ENCODE measurements at places on chromosomes 5 and 9. TPM values are rescaled to one million over a fixed set of nuclear protein-coding genes. Genes with fewer than 3 reads are reported as not detected.

Gene ADAMTSL1
- 20.7 TPM for polyA plus RNA-seq

DNA sequence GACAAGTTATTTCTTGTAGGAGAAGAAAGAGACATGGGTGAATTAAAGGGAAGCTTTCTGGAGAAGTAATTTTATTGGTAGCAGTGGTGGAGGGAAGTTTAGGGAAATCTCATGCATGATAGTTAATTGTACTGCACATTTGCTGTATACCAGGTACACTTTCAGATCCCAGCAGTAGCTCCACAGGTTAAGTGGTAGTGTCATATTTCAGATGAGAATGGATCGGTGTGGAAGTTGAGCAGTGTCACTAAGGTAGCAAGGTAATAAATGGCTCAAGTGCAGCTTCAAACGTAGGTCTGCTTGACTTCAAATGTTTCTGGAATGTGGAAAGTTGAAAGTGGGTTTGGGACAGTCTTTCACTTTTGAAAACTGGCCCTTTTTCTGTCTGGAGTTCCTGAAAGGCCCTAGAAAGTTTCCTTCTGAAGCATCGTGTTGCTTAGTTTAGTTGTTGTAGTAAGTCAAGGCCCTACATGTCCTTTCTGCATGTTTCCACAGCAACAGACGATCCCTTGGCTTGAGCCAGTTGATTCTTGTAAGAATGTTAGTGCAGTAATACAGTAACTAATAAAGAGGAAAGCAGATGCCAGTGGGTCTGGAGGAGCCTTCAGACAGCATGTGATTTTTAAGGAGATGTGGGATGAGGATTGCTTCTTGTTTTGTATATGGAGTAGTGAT lies 3.7 kb downstream of the CLTA start:
- no peak for DNase-seq

DNA sequence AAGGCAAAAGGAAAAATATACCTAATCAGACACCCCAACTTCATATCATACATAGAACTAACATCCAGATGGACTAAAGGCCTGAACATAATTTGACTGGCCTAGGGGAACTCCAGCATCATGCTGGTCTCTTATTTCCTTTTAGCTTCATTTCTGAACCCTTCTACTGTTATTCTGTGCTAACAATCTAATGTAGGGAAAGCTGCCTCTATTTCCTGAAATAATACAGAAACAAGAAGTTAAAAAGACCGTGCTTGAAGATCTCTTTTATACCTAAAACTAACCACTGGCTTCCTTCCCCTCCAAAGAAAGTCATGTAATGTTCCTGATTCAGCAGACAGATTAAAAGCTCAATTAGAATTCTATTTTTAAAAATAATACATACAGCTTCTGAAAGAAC lies 36.7 kb downstream of the LPAR1 start:
- DNase-seq = no peak

- DNase-seq = no peak
These were observed 32.2 kb downstream of the PDE6A start for GRCh38 chr5:149912226-149912871.

GRCh38 chr5:108109059-108109458 lies 272.8 kb downstream of the FBXL17 start:
- no peak for DNase-seq

DNA sequence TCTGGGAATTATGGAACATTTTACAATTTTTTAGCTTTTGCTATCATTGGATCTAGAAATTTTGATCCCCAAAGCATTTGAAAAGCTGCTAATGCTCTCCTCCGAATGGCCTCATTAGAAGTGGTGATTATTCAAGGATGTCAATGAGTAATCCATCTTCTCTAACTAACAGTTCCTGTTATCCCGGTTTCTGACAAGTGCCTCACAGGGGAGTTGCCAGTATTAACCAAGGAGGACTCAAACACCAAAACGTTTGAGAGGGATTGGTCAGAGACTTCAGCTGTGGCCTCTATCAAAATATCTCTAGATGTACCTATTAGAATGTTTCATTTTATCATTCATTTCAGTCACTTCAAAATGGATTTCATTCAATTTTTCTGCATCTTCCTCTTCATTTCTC lies 208.3 kb upstream of the ITGA1 start:
- DNase-seq = no peak

DNA sequence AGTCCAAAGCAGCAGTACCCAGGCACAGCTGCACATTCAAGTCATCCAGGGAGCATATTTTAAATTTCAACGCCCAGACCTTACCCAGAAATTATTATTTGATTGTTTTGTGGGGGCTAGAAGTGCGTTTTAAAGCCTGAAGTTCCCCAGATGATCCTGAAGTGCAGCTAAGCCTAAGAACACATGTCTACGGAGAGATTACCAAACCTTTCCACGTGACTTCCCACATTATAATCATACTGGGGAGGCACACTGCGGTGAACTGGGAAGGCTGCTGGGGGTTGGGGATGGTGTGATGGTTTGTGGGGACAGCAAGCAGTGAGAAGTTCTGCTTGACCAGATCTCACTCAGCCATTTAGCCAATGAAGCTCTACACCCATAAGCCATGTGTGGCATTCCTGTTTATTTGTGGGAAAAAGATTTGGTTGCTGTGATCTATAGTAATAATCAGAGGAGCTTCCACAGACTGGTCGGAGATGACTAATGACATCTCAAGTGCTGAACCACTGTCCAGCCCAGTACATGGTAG lies 93.4 kb upstream of the CDH6 start:
- no peak for DNase-seq

DNA sequence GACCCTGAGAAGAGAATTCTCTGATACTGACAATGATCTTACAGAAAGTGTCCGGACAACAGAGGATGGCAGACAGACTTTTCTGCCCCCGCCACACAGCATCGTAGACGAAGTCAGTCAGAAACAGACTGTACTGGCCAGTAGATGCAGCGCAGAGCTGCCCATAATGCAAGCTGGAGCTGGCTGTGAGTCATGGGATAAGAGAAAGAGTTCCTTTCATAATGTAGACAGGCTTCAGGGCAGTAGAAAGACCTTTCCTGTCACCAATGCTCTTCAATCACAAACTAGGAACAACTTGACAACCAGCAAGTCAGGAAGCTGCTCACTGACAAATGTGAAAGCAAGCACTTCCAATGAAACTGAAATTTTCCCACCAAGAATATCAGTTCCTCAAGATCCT lies 5.1 kb downstream of the SPATA31D1 start:
- DNase-seq = no peak

GRCh38 chr9:101486693-101487442 lies 46.8 kb upstream of the RNF20 start:
- DNase-seq = peak; percentile 39

DNA sequence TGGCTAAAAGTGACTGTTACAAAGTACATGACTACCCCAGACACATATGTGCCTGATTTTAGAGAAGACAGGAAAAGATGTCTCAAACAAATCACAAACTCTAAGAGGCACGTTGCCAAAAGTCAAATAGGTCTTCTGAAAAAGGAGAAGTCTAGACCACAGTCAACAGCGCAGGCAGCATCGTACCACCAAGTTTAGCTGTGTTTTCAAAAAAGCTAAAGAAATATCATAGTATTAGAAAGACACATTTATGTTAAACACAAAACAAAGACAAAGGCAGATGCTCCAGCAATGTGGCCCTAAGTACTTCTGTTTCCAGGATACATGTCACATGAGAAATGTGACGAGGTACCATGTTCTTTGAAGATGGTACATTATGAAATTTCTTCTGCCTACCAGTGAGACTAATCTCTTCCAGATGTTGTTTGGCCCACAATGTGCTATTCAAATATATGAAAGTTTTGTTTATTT lies 43.5 kb downstream of the LPAR1 start:
- no peak for DNase-seq

All from muscle of back (tissue), 13 donors.